Brain (organoid and tissue), 16 donors: ENCODE measurements at places on chromosomes 3 and 15.

DNA sequence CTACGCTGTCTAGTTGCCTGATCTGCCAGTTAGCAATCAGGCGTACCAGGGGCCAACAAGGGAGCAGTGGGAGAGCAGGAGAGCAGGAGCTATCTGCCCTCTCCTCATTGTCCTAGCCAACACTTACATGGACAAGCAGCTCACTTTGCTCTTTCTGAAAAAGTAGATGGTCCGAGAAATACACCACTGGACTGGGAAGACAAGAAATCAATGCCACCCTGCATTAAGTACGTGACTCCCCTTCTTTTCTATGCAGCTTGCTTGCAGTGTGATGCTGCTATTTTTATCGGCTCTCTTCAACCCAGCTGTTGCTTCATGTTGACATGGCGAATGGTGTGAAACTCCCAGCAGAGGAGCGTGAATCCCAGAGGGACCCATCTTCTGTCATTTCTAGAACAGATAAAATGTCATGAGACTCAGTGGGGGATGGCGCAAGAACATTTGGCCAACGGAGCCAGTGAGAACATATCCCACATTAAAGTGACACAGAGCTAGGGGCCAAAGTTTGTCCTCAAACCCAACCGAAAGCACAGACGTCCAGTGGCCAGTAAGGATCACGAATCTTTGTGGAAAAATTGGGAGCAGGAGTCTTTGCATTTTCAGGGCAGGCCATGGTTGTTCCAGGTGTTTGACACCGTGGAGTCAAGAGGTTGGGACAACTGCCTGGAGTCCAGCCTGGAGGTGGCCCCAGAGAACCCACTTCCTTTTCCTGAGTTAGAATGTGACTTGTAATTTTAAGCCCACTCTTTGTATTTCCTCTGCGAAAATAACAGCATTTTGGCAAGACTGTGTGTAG, 53.7 kb upstream of the MEF2A start:
- peak; percentile 17 for DNase-seq

DNA sequence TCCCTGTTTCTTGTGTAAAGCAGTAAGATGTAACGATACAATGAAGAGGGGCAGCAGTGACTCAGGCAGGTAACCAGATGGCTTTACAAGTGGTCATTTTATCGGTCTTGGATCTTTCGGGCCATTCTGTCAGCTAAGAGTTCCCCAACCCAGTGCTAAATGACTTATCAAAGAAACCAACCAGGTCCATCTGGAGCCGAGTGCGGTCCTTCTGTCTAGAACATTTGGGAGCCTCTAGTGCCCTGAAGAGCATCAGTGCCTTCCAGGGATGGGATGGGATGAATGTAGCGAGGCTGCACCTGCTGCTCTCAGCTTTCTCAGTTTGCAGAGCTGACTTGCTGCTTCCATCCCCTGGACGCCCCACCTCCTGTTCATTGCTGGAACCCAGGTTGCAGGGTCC, 131.7 kb upstream of the AGBL1 start:
- DNase-seq, result no peak

- DNase-seq, result no peak
Measured at GRCh38 chr3:54608041-54608440, 319.8 kb downstream of the LRTM1 start.

- DNase-seq, result peak; percentile 36
Measured at GRCh38 chr3:100737334-100737733, 28.0 kb downstream of the TFG start.

DNA sequence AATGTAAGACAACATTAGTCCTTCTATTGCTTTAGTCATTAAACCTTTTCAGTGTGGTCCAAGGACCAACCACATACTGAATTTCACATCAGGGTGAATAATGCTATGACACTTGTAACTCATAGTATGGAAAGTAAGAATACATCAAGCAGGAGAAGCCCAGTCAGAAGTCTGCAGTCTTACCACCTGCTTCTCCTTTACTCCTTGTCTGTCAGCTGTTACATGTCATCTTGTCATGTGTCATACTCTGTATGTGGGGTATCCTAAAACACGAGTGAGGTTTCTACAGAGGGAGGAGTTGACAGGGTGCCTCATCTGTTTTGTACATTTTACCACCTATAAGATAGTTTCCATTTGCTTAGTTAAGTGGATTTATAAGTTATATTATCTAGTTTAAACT, 32.8 kb upstream of the EID1 start:
- DNase-seq, result no peak

GRCh38 chr3:16472593-16472992, 40.9 kb downstream of the RFTN1 start:
- no peak for DNase-seq

DNA sequence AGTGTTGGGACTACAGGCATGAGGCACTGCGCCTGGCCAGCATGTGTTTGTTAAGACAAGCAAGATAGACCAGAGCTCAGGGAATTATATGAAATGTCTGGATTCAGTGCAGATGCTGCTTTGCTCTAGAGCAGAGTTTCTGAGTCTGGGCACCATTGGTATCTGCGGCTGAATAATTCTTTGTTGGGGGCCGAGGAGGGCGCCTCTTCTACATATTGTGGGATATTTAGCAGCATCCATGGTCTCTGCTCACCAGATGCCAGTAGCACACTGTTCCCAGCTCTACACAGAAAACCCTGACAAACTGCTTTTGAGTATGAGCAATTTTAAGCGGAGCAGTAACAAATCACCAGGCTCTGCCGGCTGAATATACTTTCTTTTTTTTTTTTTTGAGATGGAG, 3.6 kb upstream of the LDHAL6B start:
- DNase-seq, result peak; percentile 53

DNA sequence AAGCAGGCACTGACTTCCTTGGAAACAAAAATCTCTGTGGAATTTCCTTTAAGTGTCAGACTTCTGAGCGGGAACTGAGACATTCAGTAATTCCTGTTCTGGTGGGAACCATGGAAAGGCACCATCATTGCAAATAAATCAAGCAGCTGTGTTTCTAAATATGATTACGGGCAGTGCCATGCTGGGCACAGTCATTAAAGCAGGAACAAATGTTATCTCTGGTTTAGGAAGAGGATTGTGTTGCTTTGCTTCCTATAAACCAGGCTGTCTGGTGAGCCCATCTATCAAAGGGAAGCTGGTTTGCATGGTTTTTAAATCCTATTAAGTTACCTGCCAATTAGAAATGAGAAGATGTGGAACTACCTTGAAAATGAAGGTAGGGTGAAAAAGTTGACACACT, 86.7 kb downstream of the EBLN2 start:
- no peak for DNase-seq

- peak; percentile 45 for DNase-seq
Measured at GRCh38 chr15:92499731-92500530, 106.2 kb downstream of the ST8SIA2 start.

- DNase-seq, result peak; percentile 26
Measured at GRCh38 chr15:45402955-45403877, 24.9 kb upstream of the GATM start.

DNA sequence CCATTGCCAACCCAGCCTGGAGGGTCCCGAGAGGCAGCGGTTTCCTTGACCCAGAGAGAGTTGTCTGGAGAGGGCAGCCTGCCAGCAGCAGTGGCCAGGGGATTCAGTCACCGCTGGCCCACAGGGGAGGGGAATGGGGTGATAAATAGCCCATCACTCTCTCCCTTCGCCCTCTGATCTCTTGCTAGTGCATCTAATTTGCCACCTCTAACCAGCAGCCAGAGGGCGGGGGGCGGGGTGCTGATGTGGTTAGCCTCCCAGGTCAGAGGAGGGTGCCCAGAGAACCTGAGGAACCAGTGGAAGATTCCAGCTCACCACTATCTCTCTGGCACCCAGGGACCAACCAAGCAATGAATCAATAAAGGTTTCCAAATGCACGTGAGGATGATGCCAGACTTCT, 35.1 kb upstream of the SLC6A11 start:
- no peak for DNase-seq

- no peak for DNase-seq
Measured at GRCh38 chr3:39261726-39262125, 18.1 kb downstream of the CX3CR1 start.

- DNase-seq, result no peak
Measured at GRCh38 chr15:45603881-45604280, 16.7 kb downstream of the BLOC1S6 start.

GRCh38 chr3:96731031-96731430, 83.4 kb upstream of the EPHA6 start:
- DNase-seq, result no peak

DNA sequence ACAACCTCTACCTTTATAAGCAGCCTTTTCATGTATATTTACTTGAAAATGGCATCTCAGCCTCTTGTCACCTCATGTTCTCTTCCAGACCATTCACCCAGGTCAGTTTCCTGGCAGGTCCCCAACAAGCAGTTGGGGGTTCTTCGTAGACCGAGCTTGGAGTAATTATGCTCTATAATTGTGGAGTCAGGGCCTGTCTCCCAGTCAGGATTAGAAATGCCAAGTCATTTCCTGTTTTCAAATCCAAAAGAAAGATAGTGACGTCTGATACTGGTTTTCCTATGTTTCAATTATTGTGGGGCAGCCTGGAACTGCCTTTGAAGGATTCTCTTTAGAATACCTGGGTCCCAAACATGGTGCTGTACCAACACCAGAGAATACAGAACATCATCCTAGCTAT, 430.6 kb downstream of the MECOM start:
- peak; percentile 22 for DNase-seq

- no peak for DNase-seq
Measured at GRCh38 chr3:179107617-179108016, 36.0 kb upstream of the ZMAT3 start.

DNA sequence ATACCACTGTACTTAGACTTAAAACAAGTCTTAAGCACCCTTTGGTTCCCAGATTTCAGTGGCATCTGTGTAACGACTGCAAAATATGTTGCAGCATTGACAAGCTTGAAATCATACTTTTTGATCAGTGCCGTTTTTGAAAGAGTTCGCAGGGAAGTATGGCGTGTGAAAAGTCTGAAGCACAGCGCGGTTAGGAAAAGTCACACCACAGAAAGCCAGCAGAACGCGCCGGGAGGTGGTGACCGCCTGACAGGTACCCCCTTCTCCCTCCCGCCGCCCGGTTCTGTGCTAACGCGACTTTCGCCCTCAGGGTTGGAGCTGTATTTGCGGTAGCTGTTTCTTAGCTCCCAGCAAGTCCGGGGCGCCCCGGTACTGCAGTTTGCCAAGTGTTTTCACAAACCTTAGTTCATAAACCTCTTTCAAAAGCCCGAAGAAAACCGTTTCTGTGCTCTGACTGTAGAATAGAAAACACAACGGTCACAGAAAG, 481 bp upstream of the CRYBG3 start:
- DNase-seq, result no peak

DNA sequence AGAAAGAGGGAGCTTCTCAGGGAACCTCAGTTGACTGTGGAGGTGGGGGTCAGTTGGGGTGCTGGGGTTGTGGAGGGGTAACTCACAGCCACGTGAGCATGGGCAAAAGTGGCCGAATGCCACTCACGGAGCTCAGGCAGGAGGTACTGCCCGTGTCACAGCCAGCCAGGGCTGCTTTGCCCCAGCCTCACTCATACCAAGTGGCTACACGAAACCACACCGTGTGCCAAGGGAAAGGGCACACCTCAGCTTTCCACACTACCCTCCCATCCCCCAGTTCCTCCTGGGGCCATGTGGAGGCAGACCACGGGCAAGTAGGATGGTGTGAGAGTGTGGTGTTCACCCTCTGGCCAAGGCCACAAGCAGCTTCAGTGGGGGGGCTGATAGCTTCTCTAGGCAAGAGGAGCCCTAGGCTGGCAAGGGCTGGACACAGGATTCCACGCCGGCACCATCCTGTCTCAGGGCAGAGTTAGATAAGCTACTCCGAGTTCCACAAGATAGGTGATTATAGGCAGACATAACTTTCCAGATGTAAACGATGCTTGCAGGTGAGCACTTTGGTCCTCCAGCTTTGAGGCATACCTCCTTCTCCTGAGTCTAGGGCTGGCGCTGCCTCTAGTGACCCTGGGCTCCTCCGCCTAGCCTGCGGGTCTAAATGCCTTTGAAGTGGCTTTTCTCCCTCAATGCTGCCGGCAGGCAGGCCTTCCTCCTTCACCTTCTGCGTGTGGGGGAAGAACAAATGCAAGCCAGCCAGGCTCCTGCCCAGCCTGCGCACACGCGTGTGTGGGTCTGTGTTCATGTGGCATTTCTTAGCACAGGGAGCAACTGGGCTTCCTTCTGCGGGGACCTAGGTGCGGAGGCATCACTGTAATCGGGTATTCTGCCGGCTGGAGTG, 25.0 kb downstream of the RGMA start:
- DNase-seq, result no peak

GRCh38 chr3:41031401-41031800, 167.9 kb upstream of the CTNNB1 start:
- no peak for DNase-seq

GRCh38 chr15:99443056-99443756, 122.6 kb upstream of the MEF2A start:
- no peak for DNase-seq

DNA sequence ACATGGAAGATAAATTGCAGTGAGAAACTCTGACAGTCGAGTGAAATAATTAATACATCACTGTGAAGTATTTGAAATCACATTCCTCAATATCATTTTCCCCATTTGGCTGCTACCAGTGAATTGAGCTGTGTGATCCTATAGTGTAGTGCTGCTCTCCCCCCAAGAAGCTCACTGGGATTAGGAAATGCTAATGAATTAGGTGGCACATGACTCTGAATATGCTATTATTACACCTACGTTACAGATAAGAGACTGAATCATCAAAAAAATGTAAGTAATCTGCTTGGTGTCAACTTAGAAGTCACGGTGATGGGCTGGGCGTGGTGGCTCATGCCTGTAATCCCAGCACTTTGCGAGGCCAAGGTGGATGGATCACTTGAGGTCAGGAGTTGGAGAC, 34.7 kb upstream of the SYNM start:
- DNase-seq, result peak; percentile 68

GRCh38 chr3:127568586-127568985, 21.9 kb downstream of the TPRA1 start:
- DNase-seq, result peak; percentile 52

GRCh38 chr15:72077950-72078349, 40.0 kb downstream of the MYO9A start:
- DNase-seq, result no peak

GRCh38 chr15:31255732-31256377, 70.8 kb upstream of the KLF13 start:
- no peak for DNase-seq

GRCh38 chr3:128416578-128417211, 50.0 kb downstream of the DNAJB8 start:
- DNase-seq, result no peak

- no peak for DNase-seq
Measured at GRCh38 chr3:20890111-20890519, 704.1 kb upstream of the SGO1 start.

GRCh38 chr3:179432021-179432420, 19.2 kb downstream of the GNB4 start:
- no peak for DNase-seq

- peak; percentile 54 for DNase-seq
Measured at GRCh38 chr3:71973274-71974030, 188.5 kb upstream of the PROK2 start.

- peak; percentile 42 for DNase-seq
Measured at GRCh38 chr15:99365242-99365641, 114.0 kb downstream of the LRRC28 start.

GRCh38 chr3:143266511-143266910, 146.9 kb downstream of the CHST2 start:
- no peak for DNase-seq

DNA sequence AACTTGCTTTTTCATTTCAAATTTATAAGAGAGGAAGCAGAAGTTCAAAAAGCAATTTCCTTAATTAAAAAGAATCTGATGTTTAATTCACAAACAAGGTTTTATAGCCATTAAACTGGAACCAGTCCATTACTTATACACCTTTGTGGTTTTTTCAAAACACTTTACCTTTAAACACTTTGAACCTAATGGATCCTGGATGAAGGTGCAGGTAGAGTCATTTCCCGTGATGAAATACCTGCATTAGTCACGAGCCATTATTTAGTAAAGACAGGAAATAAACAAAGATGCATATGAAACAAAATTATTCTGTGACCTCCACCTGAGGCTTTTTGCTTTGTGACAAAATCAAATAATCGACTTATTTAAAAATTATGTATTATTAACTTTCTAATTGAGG, 341.7 kb upstream of the UBE2E2 start:
- no peak for DNase-seq
